ENCODE measurements at places on chromosomes 12 and 14.

DNA sequence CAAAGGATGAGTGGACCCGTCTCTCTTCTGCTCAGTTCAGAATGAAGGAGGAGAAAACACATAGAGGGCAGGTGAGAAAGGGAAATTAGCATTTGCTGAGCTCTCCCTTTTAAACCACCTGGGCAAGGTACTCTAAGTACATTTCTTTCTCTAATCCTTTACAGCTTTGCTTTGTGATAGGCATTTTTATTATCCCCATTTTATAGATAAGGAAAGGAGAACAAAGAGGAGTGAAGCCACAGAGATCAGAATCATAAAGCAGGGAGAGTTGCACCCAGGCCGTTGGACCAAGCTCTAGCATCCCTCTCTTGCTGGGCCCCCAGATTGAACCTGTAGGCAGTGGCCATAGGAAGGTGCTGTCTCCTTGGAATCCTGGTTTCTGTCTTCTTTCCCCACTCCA is 47.0 kb downstream of the VCPKMT start:
- no peak for DNase-seq

GRCh38 chr12:115203701-115204100 is 519.7 kb upstream of the TBX3 start:
- DNase-seq: no peak

DNA sequence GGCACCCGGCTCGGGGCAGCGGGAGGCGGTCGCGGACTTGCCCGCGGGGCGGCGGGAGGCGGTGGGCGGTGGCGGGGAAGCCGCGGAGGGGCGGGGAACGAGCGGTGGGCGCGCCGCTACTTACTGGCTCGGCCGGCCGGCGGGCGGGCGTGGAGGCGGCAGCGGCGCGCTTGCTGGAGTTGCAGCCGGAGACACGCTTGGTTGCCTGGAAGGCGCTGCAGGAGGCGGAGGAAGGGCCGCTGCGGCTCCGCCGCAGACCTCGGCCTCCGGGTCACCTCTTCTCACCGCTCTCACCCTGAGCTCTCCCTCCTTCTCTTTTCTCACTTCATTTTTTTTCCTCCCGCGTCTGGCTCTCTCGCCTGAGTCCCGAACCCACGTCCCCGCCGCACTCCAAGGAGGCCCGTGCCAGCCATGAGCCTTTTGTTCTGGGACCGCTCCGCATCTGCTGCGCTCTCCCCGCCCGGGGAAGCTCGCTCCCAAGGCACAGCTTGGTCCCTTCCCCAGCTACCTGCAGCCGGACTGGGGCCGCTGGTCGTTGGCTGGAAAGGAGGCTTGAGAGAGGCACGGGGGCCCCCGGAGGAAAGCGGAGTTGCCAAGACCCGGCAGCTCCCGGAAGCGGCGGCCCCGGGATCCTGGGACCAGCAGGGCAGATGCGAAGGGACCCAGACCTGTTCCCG is 592 bp upstream of the KCNK10 start:
- DNase-seq: no peak

- DNase-seq: no peak
Measured at GRCh38 chr12:24901576-24902461, 47.1 kb downstream of the BCAT1 start.

DNA sequence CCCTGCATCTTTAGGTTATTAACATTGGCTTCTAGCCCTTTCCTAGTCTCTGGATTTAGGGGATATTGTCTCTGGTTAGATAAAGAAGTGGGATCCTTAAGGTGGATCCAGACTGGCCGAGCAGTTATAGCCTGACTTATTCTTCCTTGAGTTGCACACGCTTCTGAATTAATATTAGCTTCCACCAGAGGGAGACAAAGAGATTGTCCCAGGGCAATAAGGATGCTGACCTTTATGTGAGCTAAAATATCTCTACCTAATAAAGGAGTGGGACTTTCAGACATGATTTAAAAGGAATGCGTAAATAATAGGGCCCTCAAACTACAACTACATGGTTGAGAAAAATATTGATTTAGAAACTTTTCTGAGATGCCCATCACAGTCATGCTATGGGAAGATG is 139.7 kb downstream of the SLCO1B3 start:
- DNase-seq: peak; percentile 15

- no peak for DNase-seq
Measured at GRCh38 chr12:109618082-109618481, 44.5 kb downstream of the MVK start.

- DNase-seq: no peak
Measured at GRCh38 chr14:99361596-99362215, 89.7 kb upstream of the BCL11B start.

GRCh38 chr14:105376521-105377440 is 21.6 kb upstream of the TEX22 start:
- no peak for DNase-seq

DNA sequence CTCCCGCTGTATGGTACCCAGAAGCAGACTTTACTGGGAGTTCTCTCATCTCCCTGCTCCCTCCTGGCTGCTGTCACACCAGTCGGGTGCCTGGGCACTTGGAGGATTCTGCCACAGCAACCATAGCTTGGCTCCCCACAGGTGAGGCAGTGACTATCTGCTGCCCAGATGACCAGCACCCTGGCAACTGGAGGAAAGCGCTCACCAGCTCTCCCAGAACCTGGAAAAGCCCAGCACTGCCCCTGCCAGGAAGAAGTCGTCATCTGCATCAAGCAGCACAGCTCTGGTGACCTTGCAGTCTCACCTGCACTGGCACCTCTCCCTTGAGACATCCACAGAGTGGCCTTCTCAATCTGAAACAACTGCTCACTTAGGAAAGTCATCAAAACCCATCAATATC is 31.9 kb upstream of the TC2N start:
- peak; percentile 43 for DNase-seq

- no peak for DNase-seq
Measured at GRCh38 chr14:83255727-83256090, 1722.1 kb upstream of the SEL1L start.

- DNase-seq: no peak
Measured at GRCh38 chr14:103315351-103315911, 18.6 kb upstream of the EIF5 start.

DNA sequence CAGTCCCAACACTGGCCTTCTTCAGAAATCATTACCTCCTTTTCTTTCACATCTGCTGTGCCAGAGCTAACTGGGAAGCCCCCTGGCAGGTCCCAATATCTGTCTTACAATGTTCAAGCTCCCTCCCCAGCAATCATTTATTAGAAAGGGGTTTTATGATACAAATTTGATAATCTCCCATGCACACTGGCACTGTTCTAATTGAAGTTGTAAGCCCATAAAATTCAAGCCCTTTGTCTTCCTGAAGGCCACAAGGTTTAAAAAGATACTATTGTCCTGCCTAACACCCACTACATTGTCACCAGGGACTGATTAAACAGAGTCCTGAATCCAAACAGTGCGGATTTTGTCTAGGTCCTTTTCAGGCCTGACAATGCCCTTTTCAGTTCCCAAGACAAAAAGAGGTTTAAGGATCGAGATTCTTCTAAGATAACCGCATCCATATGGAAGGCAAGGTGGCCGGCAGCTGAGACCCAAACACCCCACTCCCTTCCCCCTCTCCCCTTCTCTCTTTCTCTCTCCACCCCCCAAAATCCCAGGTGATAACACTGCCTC is 3.3 kb downstream of the NKX2-8 start:
- DNase-seq: no peak

GRCh38 chr12:124861898-124862676 is 1.6 kb downstream of the SCARB1 start:
- no peak for DNase-seq

DNA sequence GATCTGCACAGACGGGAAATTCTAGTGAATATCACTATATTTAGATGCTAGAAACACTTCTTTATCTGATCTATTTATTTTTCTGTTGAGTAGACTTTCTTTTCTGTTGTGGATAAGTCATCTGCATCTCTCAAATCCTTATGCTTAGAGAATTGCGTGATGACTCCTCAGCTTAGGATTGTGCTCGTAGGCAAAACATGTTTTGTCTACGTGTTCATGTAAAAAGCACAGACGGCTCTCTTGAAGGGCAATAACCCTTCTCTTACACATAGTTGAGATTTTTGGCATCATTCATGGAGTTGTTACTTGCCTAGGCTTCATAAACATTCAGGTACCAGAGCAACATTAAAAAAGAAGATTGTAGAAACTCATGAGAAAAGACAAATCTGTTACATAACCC is 18.6 kb downstream of the PPFIBP1 start:
- no peak for DNase-seq

DNA sequence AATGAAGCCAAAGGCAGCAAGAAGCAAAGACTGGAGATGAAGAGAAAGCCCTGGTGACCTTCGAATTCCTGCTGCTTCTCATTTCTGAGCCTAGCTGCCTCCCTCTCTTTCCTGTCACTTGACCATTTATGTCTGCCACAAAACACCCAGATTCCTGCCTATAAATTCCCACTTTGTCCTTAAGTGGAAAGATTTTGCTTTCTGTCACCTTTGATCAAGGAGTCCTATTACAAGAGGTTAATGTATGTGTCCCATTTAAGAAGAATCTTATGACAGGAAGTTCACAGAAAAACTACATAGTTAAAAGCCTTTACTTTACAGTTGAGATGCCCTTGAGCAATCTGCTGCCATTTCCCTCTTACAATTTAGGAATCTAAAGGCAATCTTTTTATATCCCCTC is 155.7 kb downstream of the GALC start:
- DNase-seq: no peak

GRCh38 chr14:68124979-68125731 is 305.6 kb downstream of the RAD51B start:
- DNase-seq: no peak
